H1 (cell line): ENCODE measurements at places on chromosomes 1 and 21.

GRCh38 chr1:200005165-200005564, 22.3 kb upstream of the NR5A2 start:
- H3K27ac ChIP-seq: no peak overlapping the region
- no peaks in the 10 kb centered on the region for H3K36me3 ChIP-seq
- no peaks in the 10 kb centered on the region for H3K27me3 ChIP-seq
- no peaks in the 10 kb centered on the region for H3K4me1 ChIP-seq

- H3K27me3 ChIP-seq: peaks cover 43% of the 10 kb centered on the region
- H3K27ac ChIP-seq: 0 out of 2 replicates have a peak overlapping the region, but pooled peaks have one; percentile 62
- H3K4me3 ChIP-seq: peak overlapping the region; percentile 70
Measured at GRCh38 chr1:181104042-181104789, 15.7 kb downstream of the IER5 start.

- H3K27ac ChIP-seq: no peak overlapping the region
- no peaks in the 10 kb centered on the region for H3K27me3 ChIP-seq
- H3K36me3 ChIP-seq: no peaks in the 10 kb centered on the region
- no peaks in the 10 kb centered on the region; the same call in 1 of the 2 replicates for H3K4me1 ChIP-seq
- DNase-seq: no peak
- no peak overlapping the region for H3K4me3 ChIP-seq
Measured at GRCh38 chr1:234871039-234871709, 257.5 kb downstream of the TOMM20 start.

- no peak for DNase-seq
- H3K4me3 ChIP-seq: no peak overlapping the region
- H3K27ac ChIP-seq: no peak overlapping the region
- no peaks in the 10 kb centered on the region for H3K27me3 ChIP-seq
- no peaks in the 10 kb centered on the region for H3K4me1 ChIP-seq
Measured at GRCh38 chr21:28018741-28019669, 973.7 kb downstream of the LTN1 start.

DNA sequence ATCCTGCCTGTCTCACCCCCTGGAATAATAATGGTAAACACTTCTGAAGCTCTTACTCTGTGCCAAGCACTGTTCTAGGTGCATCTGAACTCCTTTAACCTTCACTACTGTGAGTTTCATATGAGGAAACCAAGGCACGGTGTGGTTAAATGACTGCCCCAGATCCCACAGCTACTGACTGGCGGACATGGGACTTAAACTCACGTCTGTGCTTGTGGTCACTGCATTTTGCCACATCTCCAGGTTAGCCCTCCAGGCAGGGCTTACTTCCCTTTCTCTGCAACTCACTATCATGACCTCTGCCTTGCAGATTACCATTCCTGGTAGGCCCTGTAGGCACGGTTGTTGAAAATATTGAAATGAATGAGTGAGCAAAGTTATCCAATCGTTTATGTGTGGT, 83.4 kb downstream of the ADSS2 start:
- H3K27ac ChIP-seq: no peak overlapping the region
- peaks cover 2% of the 10 kb centered on the region; the same call in 1 of the 2 replicates for H3K4me1 ChIP-seq
- DNase-seq: no peak
- no peaks in the 10 kb centered on the region for H3K27me3 ChIP-seq
- H3K36me3 ChIP-seq: no peaks in the 10 kb centered on the region; the same call in 1 of the 2 replicates

DNA sequence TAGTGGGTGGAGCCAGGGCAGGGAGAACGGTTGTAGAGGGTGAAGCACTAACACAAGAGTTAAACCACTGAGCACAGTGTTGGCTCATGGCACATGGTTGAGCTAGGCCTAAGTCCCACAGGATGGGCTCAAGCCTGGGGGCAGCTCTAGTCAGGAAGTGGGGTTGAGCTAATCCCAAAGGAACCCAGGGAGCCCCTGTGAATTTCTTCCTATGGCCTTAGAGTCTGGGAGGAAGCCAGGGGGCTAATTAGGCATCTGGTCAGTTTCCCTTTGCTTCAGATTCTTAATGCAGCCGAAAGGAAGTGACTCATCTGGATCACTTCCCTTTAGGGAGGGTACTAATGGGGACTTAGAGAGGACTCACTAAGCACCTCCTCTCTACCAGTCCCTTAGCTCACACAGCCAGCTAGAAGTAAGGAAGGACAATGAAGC, 10.1 kb downstream of the CFAP45 start:
- no peak for DNase-seq
- no peaks in the 10 kb centered on the region for H3K4me1 ChIP-seq
- H3K36me3 ChIP-seq: no peaks in the 10 kb centered on the region
- no peak overlapping the region for H3K4me3 ChIP-seq
- H3K27ac ChIP-seq: no peak overlapping the region

DNA sequence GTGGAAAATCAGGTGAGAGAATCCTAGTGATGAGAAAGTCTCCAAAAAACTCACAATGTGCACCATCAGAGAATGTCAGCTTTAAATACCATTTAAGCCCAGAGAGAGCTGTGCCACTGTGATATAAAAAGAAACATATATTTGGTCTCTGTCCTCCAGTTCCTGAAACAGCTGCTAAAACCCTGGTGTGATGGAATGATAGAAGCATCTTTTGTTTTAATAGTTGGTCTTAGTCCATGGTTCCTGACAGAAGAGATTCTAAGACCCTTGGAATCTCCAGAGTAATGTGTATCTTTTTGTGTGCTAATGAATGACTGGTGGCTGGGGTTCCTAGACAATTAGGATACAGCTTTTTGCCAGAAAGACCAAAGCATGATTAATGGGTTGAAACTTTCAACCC, 302.8 kb upstream of the B3GALT2 start:
- DNase-seq: no peak
- H3K4me3 ChIP-seq: no peak overlapping the region
- no peaks in the 10 kb centered on the region for H3K36me3 ChIP-seq
- H3K27me3 ChIP-seq: no peaks in the 10 kb centered on the region
- H3K4me1 ChIP-seq: no peaks in the 10 kb centered on the region
- H3K27ac ChIP-seq: no peak overlapping the region

DNA sequence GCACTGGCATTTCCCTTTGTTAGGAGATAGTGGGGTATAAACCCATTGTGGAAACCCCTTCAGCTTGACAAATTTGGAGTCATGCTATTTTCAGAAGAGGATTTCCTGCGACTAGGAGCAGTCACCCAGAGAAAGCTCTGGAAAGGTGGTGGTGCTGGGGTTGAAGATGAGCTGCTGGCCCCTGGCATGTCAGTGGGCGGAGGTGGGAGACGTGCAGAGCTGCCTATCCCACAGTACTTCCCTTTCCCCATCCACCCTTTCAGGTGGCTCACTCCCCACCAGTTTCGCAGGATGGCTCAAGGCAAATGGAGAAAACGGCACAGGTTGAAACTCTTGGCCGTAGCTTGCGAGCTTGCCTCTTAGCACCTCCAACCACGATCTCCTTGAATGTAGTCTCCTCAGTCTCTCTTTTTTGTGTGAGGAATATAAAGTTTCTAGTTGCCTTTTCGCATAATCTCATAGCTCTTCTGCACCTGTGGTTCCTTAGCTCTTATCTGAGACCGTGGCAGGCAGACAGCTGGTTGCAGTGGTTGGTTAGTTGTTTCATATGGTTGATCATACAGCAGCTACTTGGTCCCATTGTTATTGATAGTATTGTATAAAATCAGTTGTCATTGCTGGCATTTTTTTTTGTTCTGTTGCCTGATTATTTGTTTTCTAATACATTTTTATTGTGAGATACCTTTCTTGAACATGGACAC, 48.2 kb downstream of the ADARB1 start:
- no peak overlapping the region for H3K27ac ChIP-seq
- H3K4me3 ChIP-seq: no peak overlapping the region
- no peaks in the 10 kb centered on the region for H3K36me3 ChIP-seq
- H3K4me1 ChIP-seq: no peaks in the 10 kb centered on the region
- no peak for DNase-seq

DNA sequence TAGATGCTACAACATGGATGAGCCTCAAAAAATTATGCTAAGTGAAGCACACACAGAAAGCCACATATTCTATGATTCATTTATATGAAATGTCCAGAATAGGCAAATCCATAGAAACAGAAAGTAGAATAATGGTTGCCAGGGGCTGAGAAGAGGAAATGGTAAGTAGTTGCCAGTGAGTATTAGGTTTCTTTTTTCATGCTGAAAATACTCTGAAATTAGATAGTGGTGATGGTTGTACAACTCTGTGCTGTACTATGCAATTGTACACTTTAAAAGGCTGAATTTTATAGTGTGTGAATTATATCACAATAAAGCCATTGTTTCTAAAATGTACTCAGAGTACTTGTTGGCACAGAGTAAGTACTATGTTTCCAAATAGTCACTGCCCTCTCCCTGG, 15.5 kb upstream of the GFI1 start:
- no peaks in the 10 kb centered on the region for H3K36me3 ChIP-seq
- no peak for DNase-seq
- H3K4me1 ChIP-seq: no peaks in the 10 kb centered on the region
- H3K27ac ChIP-seq: no peak overlapping the region

- no peaks in the 10 kb centered on the region for H3K36me3 ChIP-seq
- no peaks in the 10 kb centered on the region for H3K27me3 ChIP-seq
- DNase-seq: no peak
- H3K4me3 ChIP-seq: no peak overlapping the region
Measured at GRCh38 chr1:55413286-55413685, 198.1 kb upstream of the USP24 start.

- no peak overlapping the region for H3K4me3 ChIP-seq
- H3K27ac ChIP-seq: no peak overlapping the region
- H3K4me1 ChIP-seq: peaks cover 11% of the 10 kb centered on the region
- no peaks in the 10 kb centered on the region for H3K36me3 ChIP-seq
Measured at GRCh38 chr21:42706765-42707164, 53.3 kb downstream of the PDE9A start.

- H3K4me3 ChIP-seq: peak overlapping the region; percentile 38
- H3K36me3 ChIP-seq: no peaks in the 10 kb centered on the region
- DNase-seq: no peak
- H3K4me1 ChIP-seq: peaks cover 22% of the 10 kb centered on the region
- H3K27ac ChIP-seq: no peak overlapping the region
Measured at GRCh38 chr21:33109574-33110339, 39.8 kb downstream of the OLIG1 start.

- H3K4me1 ChIP-seq: no peaks in the 10 kb centered on the region
- no peaks in the 10 kb centered on the region for H3K27me3 ChIP-seq
- no peak overlapping the region for H3K4me3 ChIP-seq
- no peak for DNase-seq
Measured at GRCh38 chr1:228695015-228695955, 40.0 kb upstream of the RHOU start.

- H3K4me3 ChIP-seq: no peak overlapping the region
- H3K27ac ChIP-seq: no peak overlapping the region
- H3K4me1 ChIP-seq: no peaks in the 10 kb centered on the region
- H3K36me3 ChIP-seq: no peaks in the 10 kb centered on the region
- no peak for DNase-seq
Measured at GRCh38 chr1:163877016-163877415, 555.3 kb downstream of the NUF2 start.

GRCh38 chr1:229643996-229644745, 18.1 kb downstream of the URB2 start:
- H3K4me3 ChIP-seq: no peak overlapping the region
- H3K4me1 ChIP-seq: no peaks in the 10 kb centered on the region
- no peak for DNase-seq
- no peak overlapping the region for H3K27ac ChIP-seq
- H3K36me3 ChIP-seq: peaks cover 46% of the 10 kb centered on the region
- no peaks in the 10 kb centered on the region for H3K27me3 ChIP-seq

DNA sequence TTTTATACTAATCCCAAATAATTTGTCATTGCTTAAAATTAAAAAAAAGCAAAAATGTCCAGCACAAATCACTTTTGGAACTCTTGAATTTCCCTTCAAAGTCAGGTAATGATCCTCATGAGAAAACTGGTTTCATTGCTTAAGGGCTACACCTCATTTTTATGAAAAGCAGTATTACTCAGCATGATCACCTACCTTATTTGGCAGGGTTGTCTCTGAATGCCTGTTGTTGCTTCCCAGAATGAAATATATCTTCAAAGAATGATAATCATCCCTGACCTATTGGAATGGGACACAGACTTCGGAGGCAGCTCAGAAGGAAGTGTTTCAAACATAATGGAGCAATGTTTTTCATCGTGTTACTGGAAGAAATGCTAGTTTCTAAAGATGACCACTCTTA, 29.7 kb downstream of the C1orf21 start:
- no peaks in the 10 kb centered on the region for H3K27me3 ChIP-seq
- H3K36me3 ChIP-seq: peaks cover 8% of the 10 kb centered on the region; the same call in 1 of the 2 replicates
- no peak overlapping the region for H3K4me3 ChIP-seq

GRCh38 chr1:58907398-58907797, 123.6 kb upstream of the JUN start:
- no peak overlapping the region for H3K27ac ChIP-seq
- peaks cover 1% of the 10 kb centered on the region; the same call in 1 of the 2 replicates for H3K4me1 ChIP-seq

GRCh38 chr1:30410153-30410851, 313.1 kb downstream of the MATN1 start:
- no peak overlapping the region for H3K27ac ChIP-seq
- H3K4me3 ChIP-seq: no peak overlapping the region
- DNase-seq: peak; percentile 24
- H3K36me3 ChIP-seq: no peaks in the 10 kb centered on the region
- no peaks in the 10 kb centered on the region for H3K4me1 ChIP-seq
- H3K27me3 ChIP-seq: no peaks in the 10 kb centered on the region

DNA sequence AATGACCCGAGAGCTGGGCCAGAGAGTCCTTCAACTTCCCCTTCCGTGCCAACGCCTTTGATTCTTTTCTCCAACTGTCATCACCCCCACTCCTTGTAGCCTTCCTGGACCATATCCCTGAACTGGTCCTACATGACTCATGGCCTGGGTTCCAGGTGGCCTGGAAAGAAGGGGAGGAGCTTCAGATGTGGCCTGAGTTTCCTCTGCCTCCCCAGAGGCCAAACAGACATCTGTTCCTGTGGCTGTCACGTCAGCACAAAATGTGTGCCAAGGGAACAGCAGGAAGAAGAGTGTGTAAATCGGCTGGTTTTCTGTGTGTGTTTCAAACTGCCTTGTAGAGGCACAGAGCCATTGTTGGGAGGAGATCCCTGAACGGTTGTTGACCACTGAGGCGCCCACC, 24.9 kb upstream of the KIRREL1 start:
- no peaks in the 10 kb centered on the region for H3K4me1 ChIP-seq
- no peak for DNase-seq
- no peaks in the 10 kb centered on the region for H3K36me3 ChIP-seq

GRCh38 chr1:145777357-145778145, 46.3 kb downstream of the RNF115 start:
- no peak for DNase-seq
- H3K27me3 ChIP-seq: no peaks in the 10 kb centered on the region
- no peak overlapping the region for H3K4me3 ChIP-seq

- DNase-seq: no peak
- no peaks in the 10 kb centered on the region for H3K4me1 ChIP-seq
- no peak overlapping the region for H3K4me3 ChIP-seq
- no peak overlapping the region for H3K27ac ChIP-seq
- no peaks in the 10 kb centered on the region for H3K27me3 ChIP-seq
- peaks cover 61% of the 10 kb centered on the region for H3K36me3 ChIP-seq
Measured at GRCh38 chr1:46278807-46279206, 24.6 kb downstream of the LRRC41 start.
